ENCODE measurements at places on chromosomes 6 and 20.

- DNase-seq, result peak; percentile 57
Observed at GRCh38 chr6:14876778-14877613, 368.9 kb upstream of the JARID2 start.

DNA sequence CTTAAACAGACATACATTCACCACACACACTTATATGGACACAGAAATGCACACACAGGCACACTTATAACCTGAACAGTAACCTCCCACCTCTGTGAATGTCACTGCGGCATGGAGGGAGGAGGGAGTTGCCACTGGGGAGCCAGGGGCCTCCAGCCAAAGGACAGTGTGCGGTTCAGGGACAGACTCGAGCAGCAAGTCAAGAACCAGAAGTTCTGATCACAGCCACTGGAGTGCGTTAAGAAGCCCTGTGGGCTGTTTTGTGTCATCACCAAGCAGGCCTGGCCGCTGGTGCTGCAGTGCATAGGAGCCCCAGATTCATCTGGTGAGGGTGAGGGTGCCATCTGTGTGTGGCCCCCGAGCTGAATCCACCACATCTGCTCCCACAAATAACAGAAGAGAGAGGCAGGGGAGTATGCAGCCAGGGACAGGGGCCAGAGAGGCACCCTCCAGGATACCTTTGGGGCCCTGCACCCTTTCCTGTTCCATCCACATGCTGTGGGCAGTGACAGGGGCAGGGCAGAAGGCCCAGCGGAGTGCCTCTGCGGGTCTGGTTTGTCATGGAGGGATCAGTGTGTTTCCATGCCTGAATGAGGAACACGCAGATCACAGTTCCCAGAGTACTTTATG lies 20.3 kb downstream of the SYNDIG1 start:
- DNase-seq, result no peak

DNA sequence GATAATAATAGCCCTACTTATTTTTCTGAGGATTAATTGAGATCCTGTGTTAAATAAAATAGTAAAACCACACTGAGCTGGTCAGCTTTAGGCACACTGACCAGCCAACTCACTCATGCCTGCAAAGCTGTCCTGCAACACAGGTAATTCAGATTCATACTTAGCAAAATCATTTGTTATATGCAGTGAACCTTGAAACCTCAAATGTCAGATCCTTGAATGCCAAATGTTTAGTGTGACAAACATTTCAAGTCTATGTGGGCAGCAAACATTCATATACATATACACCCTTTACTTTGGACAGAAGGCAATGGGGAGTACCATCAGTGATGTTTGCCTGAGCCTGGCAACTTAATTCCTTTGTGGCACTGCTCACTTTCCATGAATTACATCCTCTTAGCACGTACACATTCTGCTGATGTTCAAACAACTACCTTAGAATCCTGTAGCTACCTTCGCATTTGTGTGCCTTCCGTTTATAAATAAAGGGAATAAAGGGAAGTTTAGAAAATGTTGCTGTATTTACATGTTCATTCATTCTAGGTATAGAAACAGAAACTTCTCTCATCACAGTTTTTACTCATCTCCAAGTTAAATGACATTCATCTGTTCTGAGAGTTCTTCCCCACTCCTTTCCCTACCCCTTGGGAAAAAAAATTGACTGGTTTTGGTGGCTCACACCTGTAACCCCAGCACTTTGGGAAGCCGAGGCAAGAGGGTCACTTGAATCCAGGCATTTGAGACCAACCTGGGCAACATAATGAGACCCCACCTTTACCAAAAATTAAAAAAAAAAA lies 140.8 kb downstream of the ZFAND3 start:
- DNase-seq, result no peak

DNA sequence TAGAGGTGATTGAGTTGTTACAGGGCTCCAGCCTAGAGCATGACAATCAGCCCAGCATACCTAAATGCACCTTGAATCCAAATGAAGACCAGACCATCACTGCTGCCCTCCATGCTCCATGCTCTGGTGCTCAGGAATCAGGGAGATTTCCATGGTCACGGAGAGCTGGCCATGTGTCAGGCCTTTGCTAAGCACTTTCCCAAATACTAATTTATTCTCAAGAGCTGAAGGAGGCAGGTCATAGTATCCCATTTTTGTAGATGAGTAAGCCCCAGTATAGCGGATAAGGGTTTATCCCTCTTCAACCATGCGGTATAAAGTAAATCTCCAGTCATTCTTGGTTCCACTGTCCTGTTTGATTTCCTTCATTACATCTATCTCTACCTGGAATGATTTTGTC lies 240.8 kb downstream of the TFAP2A start:
- DNase-seq, result no peak

DNA sequence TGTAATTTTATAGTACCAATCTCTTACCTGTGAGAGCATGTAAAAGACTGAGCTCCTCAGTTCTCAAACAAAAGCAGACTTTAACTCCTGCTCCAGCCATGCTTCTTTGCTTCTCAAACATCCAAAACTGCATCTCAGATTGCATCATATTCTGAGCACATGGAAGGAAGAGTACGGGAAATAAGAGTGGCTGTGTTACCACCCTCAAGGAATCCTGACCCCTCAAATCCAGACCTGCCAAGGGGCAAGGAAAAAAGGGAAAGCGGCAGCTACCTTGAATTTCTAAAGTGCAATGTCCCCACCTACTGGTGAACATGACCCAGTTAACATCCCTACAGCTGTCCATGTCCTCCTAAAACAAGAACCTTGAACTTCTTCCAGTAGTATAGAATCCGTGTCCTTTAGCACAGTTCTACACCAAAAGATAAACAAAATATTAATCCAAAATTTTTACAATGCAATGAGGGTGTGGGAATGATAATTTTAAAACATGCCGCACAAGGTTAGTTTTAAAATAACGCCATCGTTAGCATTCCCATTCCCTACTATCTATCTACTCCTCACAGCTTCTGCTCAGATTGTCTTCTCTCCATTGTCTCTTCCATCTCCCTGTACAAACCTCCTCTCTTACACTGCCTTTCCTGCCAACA lies 34.1 kb upstream of the HLA-DQB1 start:
- peak; percentile 45 for DNase-seq

GRCh38 chr6:104591573-104592334 lies 268.0 kb downstream of the HACE1 start:
- no peak for DNase-seq

GRCh38 chr20:48310305-48310704 lies 517.5 kb downstream of the PREX1 start:
- no peak for DNase-seq

DNA sequence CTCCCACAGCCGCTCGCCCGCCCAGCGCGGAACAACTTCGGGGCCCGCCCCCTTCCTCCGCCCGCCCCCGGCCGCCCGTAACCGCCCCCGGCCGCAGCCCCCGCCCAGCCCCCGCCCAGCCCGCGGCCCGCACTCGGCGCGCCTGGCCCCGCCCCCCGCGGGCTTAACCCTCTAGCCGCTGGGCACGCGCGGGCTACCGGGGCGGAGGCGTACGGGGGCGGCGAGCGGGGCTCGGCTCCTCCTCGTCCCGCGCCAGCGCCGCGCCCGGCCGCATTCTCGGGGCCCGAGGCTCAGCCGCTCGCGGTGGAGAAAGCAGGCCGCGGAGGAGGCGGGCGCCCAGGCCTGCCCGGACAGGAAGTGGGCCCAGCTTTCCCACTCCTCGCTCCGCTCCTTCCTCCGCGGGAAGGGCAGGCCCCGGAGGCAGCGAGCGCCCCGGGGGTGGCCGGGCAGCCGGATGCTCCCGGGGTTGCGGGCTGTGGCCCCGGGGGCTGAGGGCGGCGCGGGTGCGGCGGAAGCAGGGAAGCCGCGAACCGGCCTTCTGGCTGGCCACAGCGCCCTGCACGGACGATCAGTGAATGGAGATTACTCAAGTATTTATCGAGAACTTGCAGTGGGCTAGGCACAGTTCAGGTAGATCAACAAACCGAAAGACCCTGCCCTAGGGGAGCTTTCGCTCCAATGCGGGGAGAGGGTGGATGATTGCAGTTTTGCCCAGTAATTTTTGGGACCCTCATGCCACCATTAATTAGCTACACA lies at the start of gene TRAM2:
Gene TRAM2 (minus strand): TSS at position 39 of the 756 bp plus-strand sequence. CDS start 145 bp downstream, outside the sequence.
- peak; percentile 84 for DNase-seq
